Activated naive CD8-positive, alpha-beta T cell treated with anti-CD3 and anti-CD28 coated beads, Interleukin-2, amount 50 U/mL, for 16 hours (primary cell): ENCODE measurements at places on chromosomes 13 and 19.

- DNase-seq = no peak
Measured at GRCh38 chr19:29285878-29286277, 72.9 kb upstream of the UQCRFS1 start.

GRCh38 chr19:6362351-6362801 is 1.0 kb downstream of the CLPP start:
- no peak for DNase-seq

GRCh38 chr13:29957320-29957719 is 106.9 kb upstream of the UBL3 start:
- DNase-seq = no peak

DNA sequence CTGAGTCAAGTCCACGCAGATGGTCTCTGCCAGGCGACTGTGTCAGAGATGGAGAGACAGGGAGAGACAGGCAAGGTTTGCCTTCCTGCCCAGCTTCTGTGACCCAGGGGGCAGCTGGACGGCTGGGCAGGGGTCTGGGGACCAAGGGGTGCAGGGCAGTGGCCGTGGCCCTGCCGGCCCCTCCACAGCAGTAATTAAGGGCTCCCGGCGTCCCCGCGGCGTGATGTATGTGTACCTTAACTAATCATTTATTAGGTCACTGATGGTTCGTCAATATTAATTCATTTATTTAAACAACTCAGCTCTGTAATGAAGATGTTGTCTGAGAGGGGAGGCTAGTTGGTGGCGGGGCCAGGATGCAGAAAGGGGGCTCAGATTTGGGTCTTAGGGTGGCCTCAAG is 28.6 kb upstream of the TCF3 start:
- DNase-seq = no peak

GRCh38 chr19:38869836-38870607 is 8.1 kb downstream of the RINL start:
- peak; percentile 86 for DNase-seq

GRCh38 chr13:37491661-37492060 is 106.9 kb downstream of the POSTN start:
- DNase-seq = no peak

GRCh38 chr13:32940601-32941000 is 75.6 kb upstream of the KL start:
- no peak for DNase-seq

DNA sequence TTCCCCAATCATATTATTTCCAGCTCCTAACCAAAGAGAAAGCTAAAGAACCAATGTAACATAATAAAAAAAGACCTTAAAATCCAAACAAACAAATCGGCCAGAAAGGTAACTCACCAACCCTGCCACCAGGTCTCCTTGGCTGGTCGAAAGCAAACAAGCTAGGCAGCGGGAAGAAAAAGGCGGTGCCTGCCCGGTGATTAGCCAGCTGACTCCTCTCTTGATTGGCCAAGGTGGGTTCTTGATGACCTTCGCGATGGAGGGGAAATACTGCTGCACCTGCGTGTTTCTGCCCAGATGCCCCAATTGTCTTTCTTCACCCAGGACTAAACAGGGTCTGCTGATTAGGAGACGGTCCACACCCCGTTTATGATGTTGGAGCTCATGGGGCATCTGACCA is at the start of gene NLRP11:
NLRP11 (minus strand) TSS at position 154 of the 400 bp plus-strand sequence. CDS start 13,825 bp downstream, outside the sequence.
- no peak for DNase-seq

DNA sequence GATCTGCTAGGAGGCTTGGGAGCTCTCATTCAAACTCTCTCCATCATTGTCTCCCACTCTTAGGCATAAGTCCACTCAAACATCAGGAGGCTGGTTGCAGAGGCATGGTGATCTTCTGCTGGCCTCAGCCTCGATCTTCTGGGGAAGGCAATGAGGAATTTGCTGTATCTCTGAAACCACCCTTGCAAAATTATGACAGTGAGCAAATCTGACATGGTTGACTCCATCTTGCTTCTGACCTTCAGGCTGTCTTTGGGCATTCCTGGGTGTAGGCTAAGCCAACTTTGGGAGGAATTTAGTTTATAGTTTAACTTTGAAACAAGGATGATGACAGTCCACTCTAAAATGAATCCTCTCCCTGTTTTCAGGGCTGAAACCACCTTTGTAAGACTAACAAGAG is 84.1 kb upstream of the ABCC4 start:
- no peak for DNase-seq

DNA sequence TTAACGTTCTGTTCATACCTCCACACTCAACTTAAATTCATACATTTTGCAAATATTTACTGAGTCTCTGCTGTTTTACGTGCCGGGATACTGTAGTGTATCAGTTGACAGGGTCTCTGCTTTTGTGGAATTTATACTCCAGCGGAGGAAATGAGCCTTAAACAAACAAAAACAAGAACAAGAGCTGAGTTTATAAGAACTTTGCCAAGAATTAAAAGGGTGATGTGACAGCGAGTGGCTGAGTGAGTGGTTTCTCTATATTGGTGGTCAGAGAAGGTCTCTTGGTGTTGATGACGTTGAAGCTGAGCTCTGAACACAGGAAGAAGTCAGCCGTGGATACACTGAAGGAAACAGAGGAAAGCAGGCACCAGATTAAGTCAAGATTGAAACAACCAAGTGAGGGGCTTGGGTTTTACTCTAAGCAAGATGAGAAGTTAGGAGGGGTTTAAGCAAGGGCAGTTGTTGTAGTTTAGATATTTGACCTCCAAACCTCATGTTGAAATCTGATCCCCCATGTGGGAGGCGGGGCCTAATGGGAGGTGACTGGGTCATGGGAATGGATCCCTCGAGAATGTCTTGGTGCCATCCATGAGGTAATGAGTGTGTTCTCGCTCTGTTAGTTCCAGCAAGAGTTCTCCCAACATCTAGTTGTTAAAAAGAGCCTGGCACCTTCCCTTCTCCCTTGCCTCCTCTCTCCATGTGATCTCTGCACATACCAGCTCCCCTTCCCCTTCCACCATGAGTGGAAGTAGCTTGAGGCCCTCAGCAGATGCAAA is 248.3 kb downstream of the DCLK1 start:
- no peak for DNase-seq

- DNase-seq = no peak
Measured at GRCh38 chr13:77516342-77516789, 19.1 kb upstream of the SCEL start.

DNA sequence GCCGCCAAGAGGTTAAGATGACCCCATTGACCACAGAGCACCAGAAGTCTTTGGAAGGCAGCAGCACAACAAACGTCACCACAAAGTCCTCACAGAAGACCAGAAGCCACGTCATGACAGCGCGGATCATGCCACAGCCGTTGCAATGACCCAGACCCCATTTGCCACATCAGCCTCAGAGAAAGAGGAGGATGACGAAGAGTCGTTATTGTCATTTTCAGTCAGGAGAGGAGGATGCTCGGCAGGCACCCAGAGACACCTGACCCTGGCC is 29.6 kb upstream of the CD33 start:
- DNase-seq = no peak

- DNase-seq = no peak
Measured at GRCh38 chr19:10439588-10439987, 19.2 kb downstream of the PDE4A start.

GRCh38 chr13:112069845-112070251 is 2.9 kb downstream of the SOX1 start:
- no peak for DNase-seq

DNA sequence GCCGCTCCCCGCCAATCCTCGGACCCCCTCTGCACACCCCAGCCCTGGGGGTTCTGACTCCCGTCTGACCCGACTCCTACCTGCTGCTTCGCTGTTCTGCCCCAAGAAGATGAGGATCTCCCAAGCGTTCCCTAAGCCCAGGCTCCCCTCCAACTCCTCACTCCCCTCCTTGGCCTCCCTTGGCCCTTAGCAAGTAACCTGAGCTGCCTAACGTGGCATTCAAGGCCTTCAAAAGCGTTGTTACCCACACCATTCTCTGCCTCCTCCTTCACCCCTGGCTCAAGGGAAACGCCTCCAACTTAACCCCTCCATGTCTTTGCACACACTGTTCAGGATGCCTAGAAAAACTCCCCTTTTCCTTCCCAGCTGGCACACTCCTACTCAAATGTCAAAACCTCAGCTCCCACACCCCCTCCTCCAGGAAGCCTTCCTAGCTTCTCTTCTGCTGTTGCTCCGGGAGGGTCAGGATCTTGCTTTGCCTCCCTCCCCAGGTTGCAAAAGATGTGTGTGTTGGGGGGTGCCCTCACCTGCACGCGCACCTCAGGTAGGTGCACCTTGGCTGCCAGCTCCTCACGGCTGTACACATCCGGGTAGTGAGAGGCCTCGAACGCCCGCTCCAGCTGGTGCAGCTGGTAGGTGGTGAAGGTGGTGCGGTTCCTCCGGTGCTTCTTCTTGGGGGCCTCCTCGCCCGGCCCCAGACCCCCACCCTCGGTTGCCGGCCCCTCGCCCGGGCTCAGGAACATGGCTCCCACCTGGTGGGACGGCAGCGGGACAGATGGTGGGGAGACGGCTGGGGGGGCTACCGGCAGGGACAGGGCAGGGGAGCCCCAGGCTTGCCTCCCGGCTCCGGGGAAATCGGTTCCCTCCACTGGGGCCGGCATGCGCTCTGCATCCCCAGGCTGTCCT is 775 bp downstream of the RAX2 start:
- no peak for DNase-seq

GRCh38 chr13:85626603-85627002 is 172.6 kb downstream of the SLITRK6 start:
- no peak for DNase-seq

DNA sequence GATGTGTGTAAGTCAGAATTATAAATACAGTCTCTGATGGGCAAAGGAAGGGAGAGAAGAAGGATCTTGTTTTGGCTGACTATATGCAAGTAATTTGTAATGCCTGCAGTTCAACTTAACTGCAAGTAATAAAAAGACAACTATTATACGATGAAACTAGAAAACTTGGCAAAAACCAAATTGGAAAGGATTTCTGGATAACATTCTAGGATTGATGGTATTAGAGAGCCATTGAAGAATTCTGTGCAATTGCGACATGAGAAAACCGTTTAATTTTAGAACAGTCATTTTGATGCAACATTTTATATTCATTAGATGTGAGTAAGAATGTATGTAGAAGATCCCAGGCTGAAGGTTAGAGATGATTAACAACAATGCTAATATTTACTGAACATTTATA is 1334.1 kb downstream of the EFNB2 start:
- DNase-seq = no peak

GRCh38 chr19:4115818-4116385 is 8.0 kb downstream of the MAP2K2 start:
- no peak for DNase-seq

- no peak for DNase-seq
Measured at GRCh38 chr19:1979017-1979416, 36.5 kb downstream of the BTBD2 start.

DNA sequence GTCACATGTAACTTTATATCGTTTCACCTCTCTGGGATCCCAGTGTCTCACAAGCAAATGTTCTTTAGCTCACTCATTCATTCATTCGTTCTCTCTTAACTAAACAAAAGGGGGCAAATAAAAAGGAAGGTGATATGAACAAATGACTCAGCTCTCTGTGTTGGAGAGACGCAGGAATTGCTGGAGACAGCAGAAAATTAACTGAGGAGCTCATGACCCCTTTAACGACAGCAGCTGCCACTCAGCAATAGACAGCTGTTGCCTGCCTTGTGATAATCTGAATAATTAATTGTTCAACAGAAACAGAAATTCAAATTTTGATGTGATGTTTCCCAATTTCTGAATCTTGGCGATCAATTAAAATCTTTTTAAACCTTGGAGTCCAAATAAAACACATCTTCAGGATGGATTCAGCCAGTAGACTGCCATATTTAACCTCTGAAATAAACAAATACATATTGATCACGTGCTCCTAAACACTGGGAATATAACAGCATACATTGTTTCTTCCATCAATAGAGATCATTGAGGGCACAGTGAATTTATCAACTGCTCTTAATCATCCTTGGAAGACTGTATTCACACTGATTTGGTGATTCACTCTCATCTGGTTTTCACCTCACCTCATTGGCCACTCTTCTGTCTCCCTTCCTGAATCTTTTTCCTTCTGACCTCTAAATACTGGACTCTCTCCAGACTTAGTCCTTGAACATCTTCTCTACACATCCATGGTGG is 63.3 kb downstream of the MBNL2 start:
- no peak for DNase-seq

DNA sequence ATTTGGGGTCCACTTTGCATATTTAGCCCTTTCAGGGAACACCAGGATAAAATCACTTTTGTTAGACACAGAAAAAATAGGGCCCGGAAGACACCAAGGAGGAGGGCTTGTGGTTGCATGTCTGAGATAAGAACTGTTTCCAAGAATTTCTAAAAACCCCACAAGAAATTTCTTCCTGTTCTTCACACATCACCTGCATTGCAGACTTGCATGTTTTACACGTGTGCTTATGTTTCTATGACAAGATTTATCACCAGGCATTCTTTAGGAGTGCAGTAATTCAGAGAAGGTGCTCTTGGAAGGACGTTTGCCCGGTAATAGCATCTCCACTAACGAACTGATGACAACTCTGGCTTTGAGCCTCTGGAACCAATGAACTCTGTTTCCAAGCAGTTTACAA is 7.1 kb upstream of the ACTL9 start:
- DNase-seq = no peak

DNA sequence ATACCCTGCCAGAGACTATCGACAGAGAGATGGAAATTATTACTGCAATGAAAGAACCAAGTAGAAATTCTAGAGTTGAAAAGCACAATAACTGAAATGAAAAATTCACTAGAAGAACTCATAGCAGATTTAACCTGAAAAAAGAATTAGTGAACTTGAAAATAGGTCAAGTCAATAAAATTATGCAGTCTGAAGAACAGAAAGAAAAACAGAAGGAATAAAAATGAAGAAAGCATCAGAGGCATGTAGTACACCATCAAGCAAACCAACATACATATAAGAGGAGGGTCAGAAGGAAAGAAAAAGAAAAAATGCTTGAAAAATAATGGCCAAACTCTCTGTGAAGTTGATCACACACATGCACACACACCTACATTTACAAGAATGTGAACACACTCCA is 3.6 kb upstream of the ZNF780B start:
- DNase-seq = no peak

GRCh38 chr19:44003461-44004009 is 778 bp downstream of the ZNF230 start:
- DNase-seq = no peak
